SK-N-MC (cell line): ENCODE measurements at places on chromosomes 2 and 18.

GRCh38 chr2:217489145-217489960 is 513.4 kb downstream of the TNS1 start:
- no peak for DNase-seq

GRCh38 chr2:131120815-131121317 is 15.7 kb downstream of the PLEKHB2 start:
- DNase-seq = no peak

DNA sequence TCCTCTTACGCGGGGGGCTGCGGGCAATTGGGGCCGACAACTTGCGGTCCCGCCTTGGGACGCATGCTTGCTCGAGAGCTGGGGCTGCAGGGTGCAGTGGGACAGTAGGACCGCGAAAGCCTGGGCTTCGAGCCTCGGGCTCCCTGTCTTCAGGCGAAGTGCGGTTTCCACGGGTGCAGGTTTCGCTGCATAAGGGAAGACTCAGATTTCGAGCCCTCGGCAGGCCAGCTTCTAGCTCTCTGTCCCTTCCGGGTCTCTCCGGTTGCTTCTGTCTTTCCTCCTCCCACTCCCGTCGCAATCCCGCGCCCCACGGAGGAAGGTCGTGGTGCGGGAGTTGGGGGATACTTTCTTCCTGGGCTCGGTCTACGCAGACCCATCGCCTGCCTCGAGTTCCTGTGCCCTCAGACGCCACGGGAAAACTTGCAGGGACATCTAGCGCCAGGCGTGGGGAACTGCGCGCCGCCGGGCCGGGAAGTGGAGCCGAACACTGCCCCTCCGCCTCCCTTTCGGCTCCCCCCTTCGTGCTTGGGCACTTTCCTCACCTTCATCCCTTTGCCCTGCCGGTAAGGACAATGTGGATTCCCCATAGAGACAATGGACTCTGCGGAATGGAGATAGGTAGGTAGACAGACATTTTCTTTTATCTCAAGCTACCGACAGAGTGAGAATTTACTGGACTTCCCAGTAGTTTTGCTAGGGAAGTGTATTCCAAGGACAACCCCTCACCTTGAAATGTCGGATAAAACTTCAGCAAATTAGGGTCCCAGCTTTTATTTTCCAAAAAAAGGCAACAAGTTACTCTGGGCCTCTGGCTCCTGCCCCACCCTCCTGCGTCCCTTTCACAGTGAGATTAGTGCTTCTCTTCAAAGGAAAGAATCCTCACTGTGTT is 4.2 kb upstream of the HOXD13 start:
- no peak for DNase-seq

- no peak for DNase-seq
Observed at GRCh38 chr2:24886126-24886501, 33.9 kb downstream of the ADCY3 start.

- DNase-seq = no peak
Observed at GRCh38 chr18:32906506-32907310, 133.9 kb upstream of the KLHL14 start.

- DNase-seq = no peak
Observed at GRCh38 chr2:240338274-240338673, 97.2 kb upstream of the GPC1 start.

DNA sequence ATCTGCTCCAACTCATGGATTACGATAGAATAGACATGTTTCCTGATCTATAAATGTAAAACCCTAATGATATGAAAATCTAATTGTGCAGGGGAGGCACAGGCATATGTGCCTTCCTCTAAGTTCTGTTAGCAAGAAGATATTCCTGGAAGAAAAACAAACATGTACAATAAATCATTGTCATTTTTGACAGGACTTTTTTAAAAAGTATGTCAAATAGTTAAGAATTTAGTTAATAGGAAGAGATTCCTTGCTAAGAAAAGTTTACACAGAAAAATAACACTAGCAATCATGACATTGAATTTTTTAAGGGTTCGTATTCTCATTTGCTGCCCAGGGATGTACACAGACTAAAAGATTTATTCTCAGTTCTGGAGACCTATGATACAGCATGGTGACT is 15.3 kb upstream of the CREB1 start:
- no peak for DNase-seq

GRCh38 chr2:26941486-26941885 is 29.0 kb upstream of the MAPRE3 start:
- no peak for DNase-seq

DNA sequence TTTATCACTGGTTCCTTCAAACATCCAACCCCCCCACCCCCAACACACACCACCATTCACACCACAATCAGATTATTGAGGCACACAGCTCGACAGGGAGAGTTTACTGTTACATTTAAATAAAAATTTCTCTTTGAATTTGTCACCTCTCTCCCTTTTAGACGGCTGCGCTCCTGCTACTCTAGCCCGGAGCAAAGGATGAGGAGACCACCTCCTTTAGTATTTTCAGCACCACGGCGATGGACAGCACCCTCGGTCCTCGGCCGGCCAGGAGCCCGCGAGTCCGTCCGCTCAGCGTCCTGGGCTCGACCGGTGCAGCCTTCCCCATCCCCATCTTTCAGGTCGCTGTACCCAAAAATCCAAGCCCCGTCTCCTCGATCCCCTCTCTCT is 892 bp downstream of the CELF4 start:
- DNase-seq = no peak

GRCh38 chr2:104368089-104368488 is 485.8 kb upstream of the POU3F3 start:
- no peak for DNase-seq

DNA sequence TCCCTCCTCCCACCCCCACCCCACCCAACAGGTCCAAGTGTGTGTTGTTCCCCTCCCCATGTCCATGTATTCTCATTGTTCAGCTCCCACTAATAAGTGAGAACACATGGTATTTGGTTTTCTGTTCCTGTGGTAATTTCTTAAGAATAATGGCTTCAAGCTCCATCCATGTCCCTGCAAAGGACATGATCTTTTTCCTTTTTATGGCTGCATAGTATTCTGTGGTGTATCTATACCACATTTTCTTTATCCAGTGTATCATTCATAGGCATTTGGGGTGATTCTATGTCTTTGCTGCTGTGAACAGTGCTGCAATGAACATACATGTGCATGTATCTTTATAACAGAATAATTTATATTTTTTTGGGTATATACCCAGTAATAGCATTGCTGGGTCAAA is 12.3 kb upstream of the ASAP2 start:
- DNase-seq = no peak

DNA sequence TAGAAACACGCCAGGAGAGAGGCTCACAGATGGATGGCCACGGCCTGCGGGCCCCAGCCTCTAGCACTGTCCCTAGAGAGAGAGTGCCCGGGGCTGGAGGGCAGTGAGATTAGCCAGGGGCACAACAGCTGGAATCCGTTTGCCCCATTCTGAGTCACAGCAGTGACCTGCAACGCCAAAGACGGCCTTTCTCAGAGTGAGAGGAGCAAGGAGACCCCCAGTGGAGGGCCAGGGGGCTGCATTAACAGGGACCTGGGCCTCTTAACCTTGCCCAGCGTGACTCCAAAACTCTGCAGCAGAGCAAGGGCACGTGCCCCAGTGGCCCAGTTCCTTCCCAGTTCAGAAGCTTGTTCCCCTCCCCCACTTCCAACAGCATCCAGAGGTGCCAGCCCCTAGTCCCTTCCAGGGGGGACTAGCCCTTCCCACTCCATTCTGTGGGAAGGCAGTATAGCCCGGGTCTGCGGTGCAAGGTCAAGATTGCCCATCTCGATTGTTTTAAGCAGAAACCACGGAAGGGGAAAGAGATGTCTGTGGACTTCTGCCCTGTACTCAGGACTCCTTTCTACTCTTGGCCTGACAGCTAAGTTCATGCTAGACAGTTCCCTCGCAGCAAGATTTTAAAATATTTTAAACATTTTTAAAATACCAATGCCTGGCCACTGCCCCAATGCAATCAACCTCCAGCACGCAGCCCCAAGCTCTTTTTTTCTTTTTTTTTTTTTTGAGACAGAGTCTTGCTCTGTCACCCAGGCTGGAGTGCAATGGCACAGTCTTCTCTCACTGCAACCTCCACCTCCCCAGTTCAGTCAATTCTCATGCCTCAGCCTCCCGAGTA is 50.9 kb upstream of the BIN1 start:
- DNase-seq = no peak

GRCh38 chr2:165078913-165079312 is 123.6 kb upstream of the SLC38A11 start:
- no peak for DNase-seq

DNA sequence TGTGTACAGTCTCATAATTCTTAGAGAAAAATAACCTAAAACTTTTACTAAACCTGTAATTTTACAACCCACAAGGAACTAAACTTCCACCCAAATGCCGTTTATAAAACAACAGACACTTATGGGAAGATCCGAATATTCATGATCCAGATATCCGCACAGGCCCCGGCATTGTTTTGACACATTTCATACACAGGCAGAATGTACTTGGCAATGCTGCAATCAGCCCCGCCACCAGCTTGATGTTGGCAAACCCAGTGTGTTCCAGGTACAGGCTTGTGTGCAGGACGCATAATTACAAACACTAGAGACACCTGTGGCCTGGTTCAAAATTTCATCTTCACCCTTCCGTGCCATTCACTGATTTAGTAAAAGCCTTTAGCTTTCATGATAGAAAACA is 393.0 kb upstream of the SALL3 start:
- no peak for DNase-seq

DNA sequence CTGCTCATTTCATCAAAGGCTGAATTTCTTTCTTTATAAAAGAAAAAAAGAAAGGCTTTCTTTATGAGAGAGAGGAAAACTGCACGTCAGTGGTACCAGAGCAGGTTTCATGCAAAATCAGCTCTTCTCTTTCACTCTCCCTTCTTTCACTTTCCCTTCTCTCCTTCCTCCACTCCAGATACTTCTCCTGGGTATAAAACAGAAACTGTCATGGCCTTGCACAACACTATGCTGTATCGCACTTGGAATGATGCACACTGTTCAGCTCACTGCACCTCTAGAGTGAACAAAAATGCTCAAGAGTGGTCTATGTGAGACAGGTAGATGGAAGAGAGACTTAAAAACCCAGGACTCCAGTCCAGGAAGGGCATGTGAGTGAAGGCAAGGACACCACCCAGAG is 73.8 kb downstream of the KLF7 start:
- DNase-seq = no peak

DNA sequence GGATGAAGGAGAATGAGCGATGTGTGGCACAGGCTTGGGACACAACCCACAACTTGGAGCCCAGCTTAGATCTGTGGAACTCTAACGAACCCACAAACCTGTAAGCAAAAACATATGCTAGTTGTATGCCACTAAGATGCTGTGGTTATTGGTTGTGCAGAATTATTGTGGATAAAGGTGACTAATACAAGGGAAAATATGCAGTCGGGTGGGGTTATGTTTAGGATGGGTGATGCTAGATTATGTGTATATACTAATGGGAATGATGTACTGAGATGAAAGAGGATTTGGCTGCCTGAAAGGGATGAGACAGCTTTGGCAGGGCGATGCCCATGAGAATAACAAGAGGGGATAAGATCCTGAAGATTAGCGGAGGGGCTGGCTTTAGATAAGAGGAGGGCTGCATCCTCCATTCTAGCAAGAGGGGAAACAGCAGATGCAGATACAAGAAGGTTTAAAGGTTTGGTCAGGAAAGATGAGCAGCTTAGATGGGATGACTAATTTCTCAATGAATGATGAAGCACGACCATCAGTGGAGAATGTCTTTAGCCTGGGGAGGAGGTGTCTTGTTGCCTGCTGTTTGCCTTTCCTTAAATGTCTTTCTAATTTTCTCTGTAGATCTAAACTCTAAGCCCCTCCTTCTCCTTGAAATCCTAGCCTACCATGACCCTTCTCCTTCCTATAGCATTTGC is 49.6 kb downstream of the GALNT14 start:
- DNase-seq = no peak

GRCh38 chr2:19287324-19287723 is 71.1 kb downstream of the OSR1 start:
- no peak for DNase-seq

DNA sequence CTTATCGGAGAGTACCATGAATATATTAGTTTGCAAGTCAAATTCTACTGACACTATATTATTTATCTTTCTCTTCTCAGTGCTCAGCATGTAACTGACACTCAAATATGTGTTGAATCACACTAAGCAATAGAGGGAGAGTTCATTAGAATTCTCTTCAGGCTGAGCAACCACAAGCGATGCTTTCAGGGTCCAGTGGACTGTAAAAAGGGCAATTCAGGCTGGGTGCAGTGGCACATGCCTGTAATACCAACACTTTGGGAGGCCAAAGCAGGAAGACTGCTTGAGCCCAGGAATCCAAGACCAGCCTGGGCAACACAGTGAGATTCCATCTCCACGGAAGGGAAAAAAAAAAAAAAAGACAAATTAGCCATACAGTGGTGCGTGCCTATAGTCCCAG is 16.3 kb downstream of the PDE6D start:
- DNase-seq = no peak

DNA sequence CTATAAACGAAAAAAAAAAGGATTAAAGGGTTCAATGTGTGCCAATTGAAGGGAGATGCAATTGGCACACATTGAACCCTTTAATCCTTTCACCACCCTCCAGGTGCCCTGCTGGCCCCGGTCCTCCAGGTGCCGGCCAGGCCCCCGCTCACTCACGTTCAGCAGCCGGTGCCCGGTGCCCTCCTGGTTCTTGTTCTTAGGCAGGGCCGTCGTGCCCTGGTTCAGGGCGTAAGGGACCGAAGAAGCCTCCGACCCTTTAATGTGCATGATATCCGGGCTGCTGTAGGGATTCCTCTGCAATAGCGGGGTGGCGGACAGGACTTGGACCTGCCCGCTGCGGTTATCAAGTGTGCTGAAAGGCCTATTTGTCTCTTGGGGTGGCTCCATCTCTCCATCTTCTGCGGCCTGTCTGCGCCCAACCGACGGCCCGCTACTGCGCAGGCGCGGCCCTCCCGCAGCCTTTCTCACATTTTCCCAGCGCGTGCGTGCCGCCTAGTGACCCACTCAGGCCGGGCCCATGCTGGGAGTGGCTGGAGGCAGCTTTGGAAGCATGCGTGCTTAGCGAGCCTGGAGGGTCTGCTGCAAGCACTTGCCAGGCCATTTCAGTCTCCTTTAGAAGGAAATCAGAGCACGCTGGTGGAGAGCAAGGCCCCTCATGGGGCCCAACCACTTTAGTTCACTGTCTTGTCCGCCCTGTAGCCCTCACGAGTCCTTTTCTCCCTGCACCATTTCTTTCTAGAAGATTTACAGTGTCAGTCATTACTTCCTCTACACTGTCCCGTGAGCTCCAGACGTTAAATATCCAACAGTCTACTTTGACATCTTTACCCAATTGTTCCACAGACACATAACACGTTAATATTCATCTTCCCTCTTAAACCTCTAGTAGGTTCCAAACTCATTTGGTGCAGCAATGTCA is 24.3 kb downstream of the TMEM237 start:
- DNase-seq = no peak

GRCh38 chr2:235728800-235729556 is 235.1 kb downstream of the AGAP1 start:
- DNase-seq = no peak

GRCh38 chr2:69055688-69056470 is 42.9 kb downstream of the ANTXR1 start:
- no peak for DNase-seq

- no peak for DNase-seq
Observed at GRCh38 chr18:66966171-66966570, 362.3 kb upstream of the CDH19 start.

GRCh38 chr2:44708661-44709000 is 232.9 kb upstream of the SIX3 start:
- no peak for DNase-seq
